ENCODE measurements at places on chromosomes 6 and 20. TPM values are rescaled to one million over a fixed set of nuclear protein-coding genes. Genes with fewer than 3 reads are reported as not detected.

Gene PYGB
- 34.0 TPM for total RNA-seq

DNA sequence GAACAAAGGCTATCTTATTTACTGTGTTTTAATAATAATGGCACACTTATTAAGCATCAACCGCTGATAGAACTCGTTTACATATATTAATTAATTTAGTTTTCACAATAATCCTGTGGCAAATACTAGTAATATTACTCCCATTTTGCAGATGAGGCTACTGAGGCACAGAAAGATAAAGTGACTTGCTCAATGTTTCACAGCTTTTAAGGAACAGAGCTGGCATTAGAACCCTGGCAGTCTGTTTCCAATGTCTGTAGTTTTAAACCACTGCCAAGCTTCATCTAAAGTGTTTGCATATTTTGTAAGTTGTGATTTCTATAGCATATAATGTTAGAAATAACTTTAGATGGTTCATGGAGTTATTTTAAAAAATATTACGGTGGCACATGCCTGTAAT, 38.4 kb upstream of the LRRC1 start:
- H3K36me3 ChIP-seq = no peaks in the 10 kb centered on the region
- DNase-seq = no peak
- H3K4me1 ChIP-seq = no peaks in the 10 kb centered on the region
- H3K27ac ChIP-seq = no peak overlapping the region

Gene CGA
- not detected for total RNA-seq

- no peak overlapping the region for H3K4me3 ChIP-seq
- peaks cover 22% of the 10 kb centered on the region for H3K4me1 ChIP-seq
- H3K27me3 ChIP-seq = peaks cover 4% of the 10 kb centered on the region
- no peaks in the 10 kb centered on the region for H3K36me3 ChIP-seq
- no peak for DNase-seq
These were observed 88.7 kb upstream of the PRDM1 start for GRCh38 chr6:105997482-105997881.

- no peak overlapping the region for H3K27ac ChIP-seq
- no peaks in the 10 kb centered on the region for H3K36me3 ChIP-seq
- H3K4me1 ChIP-seq = no peaks in the 10 kb centered on the region
- H3K27me3 ChIP-seq = no peaks in the 10 kb centered on the region
These were observed 156.1 kb downstream of the MRPL14 start for GRCh38 chr6:43970913-43971775.

Gene VSX1
- not detected for total RNA-seq

DNA sequence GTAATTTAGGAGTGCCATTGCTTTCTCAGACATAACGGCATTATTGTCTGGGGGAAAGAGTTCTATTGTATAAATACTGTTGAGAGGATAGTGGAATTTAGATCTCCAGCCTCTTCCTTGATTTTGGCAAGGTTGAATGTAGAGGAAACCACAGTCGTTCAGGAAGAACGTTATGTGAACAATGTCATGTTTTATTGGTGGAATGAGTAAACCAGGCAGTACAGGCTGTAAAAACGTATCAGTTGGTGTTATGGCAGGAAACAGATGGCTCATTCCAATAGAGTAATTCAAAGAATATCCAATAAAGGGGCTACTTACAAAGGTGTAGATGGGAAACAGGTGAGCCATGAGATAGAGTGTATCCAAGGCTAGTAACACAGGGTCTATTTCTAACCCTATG, 123.6 kb upstream of the SLC35B3 start:
- H3K4me3 ChIP-seq = no peak overlapping the region
- no peaks in the 10 kb centered on the region for H3K36me3 ChIP-seq
- no peak overlapping the region for H3K27ac ChIP-seq
- no peaks in the 10 kb centered on the region for H3K27me3 ChIP-seq

GRCh38 chr20:44756956-44757355, 11.3 kb downstream of the KCNK15 start:
- no peak overlapping the region for H3K27ac ChIP-seq
- no peaks in the 10 kb centered on the region for H3K36me3 ChIP-seq

DNA sequence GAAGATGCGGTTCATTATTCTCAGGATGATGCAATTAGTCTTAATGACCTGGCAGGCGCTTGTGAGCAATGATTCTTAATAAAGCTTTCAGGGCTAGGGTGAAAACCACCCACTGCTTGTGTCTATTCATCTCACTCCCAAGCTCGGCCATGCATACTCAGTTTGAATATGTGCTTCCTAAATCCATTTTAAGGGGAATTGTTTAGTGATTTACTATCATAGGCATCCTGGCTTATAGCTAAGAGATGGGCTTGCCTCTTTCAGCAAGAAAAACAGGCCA, 141.1 kb upstream of the SLC24A3 start:
- no peaks in the 10 kb centered on the region for H3K27me3 ChIP-seq
- H3K4me3 ChIP-seq = no peak overlapping the region
- H3K27ac ChIP-seq = no peak overlapping the region

Gene CCM2L
- total RNA-seq = not detected

DNA sequence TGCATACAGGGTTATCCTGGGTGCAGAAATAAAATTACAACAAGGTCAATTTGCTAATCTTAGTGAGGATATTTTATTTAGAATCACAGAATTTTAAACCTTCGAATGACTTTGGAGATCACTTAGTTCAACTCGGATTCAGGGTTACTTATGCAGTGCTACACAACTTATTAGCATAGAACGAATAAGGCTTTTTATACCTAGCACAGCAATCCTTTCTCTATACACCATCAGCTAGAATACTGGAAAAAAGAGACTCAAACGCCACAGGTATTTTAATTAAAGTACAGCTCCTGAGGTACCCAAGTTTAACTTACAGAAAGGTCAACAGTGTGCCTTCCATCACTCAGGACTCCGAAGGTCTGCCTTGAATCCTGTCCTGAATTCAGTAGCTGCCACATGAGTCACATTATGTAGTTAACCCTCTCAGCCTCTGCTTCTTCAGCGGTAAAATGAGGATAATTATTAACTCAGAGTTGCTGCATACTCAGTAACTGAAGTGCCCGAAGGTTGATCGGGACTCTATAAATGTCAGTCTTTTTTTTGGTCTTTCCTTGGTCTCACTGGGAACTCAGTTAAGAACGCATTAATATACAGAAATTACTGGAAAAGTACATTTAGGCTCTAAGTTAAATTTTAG, 6.0 kb upstream of the QKI start:
- no peaks in the 10 kb centered on the region for H3K36me3 ChIP-seq

- no peaks in the 10 kb centered on the region for H3K4me1 ChIP-seq
- H3K36me3 ChIP-seq = no peaks in the 10 kb centered on the region
- no peaks in the 10 kb centered on the region for H3K27me3 ChIP-seq
- H3K4me3 ChIP-seq = no peak overlapping the region
These were observed 50.6 kb downstream of the FKBP1C start for GRCh38 chr6:63261820-63262219.

DNA sequence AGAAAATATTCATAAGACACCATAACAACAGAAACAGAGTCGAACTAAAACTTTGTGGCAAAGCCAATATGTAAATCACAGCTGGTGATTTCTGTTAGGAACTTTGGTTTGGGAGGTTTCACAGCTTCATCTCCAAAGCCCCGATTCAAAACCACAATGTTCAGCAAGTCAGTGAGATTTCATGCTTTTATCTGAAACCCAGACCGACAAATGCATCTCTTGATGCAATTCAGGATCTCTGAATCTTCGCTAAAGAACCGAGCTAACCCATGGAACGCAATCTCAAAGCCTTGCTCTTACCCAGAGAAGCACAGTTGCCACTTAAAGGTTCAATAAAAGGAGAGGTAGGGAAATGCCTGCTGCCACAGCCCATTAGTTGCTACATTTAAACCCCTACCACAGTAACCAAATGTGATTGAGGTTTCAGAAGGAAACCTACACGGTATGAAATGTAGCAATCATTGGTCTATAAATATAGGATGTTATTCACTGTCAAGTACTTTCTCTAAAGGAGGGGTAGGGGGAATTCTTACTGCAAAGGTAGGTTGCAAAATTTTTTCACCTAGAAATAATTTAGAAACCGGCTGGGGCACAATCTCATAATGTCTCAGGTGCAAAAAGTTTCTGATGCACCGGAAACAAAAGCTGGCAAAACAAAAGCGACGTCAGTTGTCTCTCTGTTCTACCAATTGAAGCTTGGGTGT, 381.0 kb upstream of the ARID1B start:
- DNase-seq = peak; percentile 69
- H3K27me3 ChIP-seq = no peaks in the 10 kb centered on the region
- H3K4me3 ChIP-seq = peak overlapping the region; percentile 53
- H3K4me1 ChIP-seq = peaks cover 84% of the 10 kb centered on the region

GRCh38 chr6:134071846-134072245, 19.4 kb upstream of the SLC2A12 start:
- H3K36me3 ChIP-seq = no peaks in the 10 kb centered on the region
- no peaks in the 10 kb centered on the region for H3K27me3 ChIP-seq
- no peak overlapping the region for H3K27ac ChIP-seq

Gene MC3R
- not detected for total RNA-seq

Gene PCED1A
- total RNA-seq = 83.1 TPM

Gene TBX18
- total RNA-seq = not detected

GRCh38 chr20:63534427-63534830, 2.7 kb downstream of the PTK6 start:
- no peaks in the 10 kb centered on the region for H3K27me3 ChIP-seq
- peaks cover 27% of the 10 kb centered on the region for H3K4me1 ChIP-seq
- H3K36me3 ChIP-seq = no peaks in the 10 kb centered on the region
- H3K27ac ChIP-seq = no peak overlapping the region
- DNase-seq = no peak

DNA sequence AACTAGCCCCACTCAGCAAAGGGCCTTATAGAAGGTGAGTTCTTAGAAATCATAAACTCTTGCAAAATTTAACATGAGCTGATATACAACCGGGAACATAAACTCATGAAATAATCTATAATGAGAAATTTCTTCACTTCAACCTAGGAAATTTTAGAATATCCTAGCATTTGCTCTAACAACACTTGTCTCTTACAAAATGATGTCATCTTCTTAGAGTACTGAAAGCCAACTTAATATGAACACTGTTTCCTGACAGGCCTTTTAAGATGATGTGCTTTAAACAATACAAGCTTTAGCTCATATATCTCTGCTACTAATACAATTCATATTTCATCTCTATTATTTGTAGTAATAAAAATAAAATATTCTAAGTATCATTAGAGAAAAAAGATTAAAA, 932 bp downstream of the PACRG start:
- peaks cover 16% of the 10 kb centered on the region for H3K4me1 ChIP-seq
- H3K27ac ChIP-seq = peak overlapping the region; percentile 71
- no peaks in the 10 kb centered on the region for H3K27me3 ChIP-seq

Gene SLC22A16
- not detected for total RNA-seq

All from CD4-positive, alpha-beta memory T cell (primary cell).